ENCODE measurements at places on chromosomes 7 and 10.
A peak's percentile ranks its signal among the peaks of the same experiment; 100 is the strongest.

- H3K4me3 ChIP-seq, result no peak overlapping the region
- no peaks in the 10 kb centered on the region for H3K27me3 ChIP-seq
- no peaks in the 10 kb centered on the region for H3K4me1 ChIP-seq
- no peak overlapping the region for H3K27ac ChIP-seq
- no peaks in the 10 kb centered on the region for H3K36me3 ChIP-seq
Observed at GRCh38 chr7:67518580-67518979, 521.9 kb downstream of the TYW1 start.

- DNase-seq, result peak; percentile 62
- H3K27ac ChIP-seq, result no peak overlapping the region
- no peaks in the 10 kb centered on the region for H3K4me1 ChIP-seq
- H3K36me3 ChIP-seq, result no peaks in the 10 kb centered on the region
Observed at GRCh38 chr10:44402465-44403195, 17.7 kb upstream of the CXCL12 start.

GRCh38 chr7:29977886-29978651 is 11.5 kb downstream of the SCRN1 start:
- no peaks in the 10 kb centered on the region for H3K27me3 ChIP-seq
- peaks cover 15% of the 10 kb centered on the region for H3K4me1 ChIP-seq
- no peaks in the 10 kb centered on the region for H3K36me3 ChIP-seq
- DNase-seq, result no peak
- no peak overlapping the region for H3K4me3 ChIP-seq

- no peaks in the 10 kb centered on the region for H3K36me3 ChIP-seq
- H3K4me1 ChIP-seq, result peaks cover 62% of the 10 kb centered on the region
- H3K27ac ChIP-seq, result peak overlapping the region; percentile 5
Observed at GRCh38 chr10:50604809-50605208, 18.9 kb downstream of the SGMS1 start.

- H3K27ac ChIP-seq, result peak overlapping the region; percentile 89
- no peaks in the 10 kb centered on the region for H3K27me3 ChIP-seq
- H3K36me3 ChIP-seq, result no peaks in the 10 kb centered on the region
- DNase-seq, result no peak
- H3K4me1 ChIP-seq, result peaks cover 38% of the 10 kb centered on the region
- H3K4me3 ChIP-seq, result peak overlapping the region; percentile 28
Observed at GRCh38 chr7:27364344-27364758, 121.7 kb downstream of the EVX1 start.

DNA sequence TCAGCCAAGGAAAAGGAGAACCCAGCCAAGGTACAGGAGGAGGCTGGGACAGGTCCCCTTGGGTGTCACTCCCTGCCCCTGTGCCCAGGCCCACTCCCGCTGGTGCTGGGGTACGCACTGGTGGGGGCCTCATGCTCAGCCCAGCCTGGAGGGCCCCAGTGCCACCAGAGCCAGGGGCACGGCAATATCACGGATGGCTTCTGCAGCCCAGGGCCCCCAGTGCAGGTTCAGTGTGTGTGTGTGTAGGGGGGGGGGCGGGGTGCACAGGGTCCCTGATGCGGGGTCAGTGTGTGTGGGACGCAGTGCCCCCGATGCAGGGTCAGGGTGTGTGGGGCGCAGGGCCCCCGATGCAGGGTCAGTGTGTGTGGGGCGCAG is 23.4 kb upstream of the ZNF716 start:
- H3K4me3 ChIP-seq, result no peak overlapping the region
- H3K36me3 ChIP-seq, result no peaks in the 10 kb centered on the region
- H3K27ac ChIP-seq, result no peak overlapping the region

DNA sequence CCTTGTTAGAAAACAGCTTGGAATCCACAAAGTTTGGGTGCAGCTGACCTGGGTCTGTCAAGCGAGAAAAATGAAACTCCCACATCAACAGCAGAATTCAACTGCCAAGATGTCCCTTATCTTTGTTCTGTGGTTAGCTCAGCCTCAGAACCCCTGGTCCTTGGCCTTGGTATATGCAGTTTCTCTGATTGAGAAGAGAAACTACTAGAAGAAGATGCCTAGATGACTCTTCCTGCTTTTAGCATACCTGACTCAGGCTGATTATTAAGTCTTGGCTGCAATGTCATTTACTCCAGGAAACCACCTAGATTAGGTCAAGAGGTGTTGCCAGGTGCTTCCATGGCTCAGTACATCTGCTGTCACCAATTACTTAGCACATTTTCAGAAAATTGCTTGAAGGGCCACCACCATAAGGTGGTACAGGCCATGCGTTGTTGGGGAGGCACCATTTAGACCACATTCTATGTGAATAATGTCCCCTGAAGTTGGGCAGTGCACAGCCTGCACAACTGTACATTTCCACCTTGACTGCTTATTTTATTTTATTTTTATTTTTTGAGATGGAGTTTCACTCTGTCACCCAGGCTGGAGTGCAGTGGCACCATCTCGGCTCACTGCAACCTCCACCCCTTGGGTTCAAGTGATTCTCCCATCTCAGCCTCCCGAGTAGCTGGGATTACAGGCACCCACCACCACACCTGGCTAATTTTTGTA is 59.4 kb upstream of the ZNF438 start:
- H3K36me3 ChIP-seq, result no peaks in the 10 kb centered on the region
- no peaks in the 10 kb centered on the region for H3K4me1 ChIP-seq
- DNase-seq, result no peak

GRCh38 chr10:79378383-79378646 is 31.0 kb downstream of the PPIF start:
- no peaks in the 10 kb centered on the region for H3K27me3 ChIP-seq
- H3K4me1 ChIP-seq, result peaks cover 48% of the 10 kb centered on the region
- no peaks in the 10 kb centered on the region for H3K36me3 ChIP-seq
- peak; percentile 81 for DNase-seq

DNA sequence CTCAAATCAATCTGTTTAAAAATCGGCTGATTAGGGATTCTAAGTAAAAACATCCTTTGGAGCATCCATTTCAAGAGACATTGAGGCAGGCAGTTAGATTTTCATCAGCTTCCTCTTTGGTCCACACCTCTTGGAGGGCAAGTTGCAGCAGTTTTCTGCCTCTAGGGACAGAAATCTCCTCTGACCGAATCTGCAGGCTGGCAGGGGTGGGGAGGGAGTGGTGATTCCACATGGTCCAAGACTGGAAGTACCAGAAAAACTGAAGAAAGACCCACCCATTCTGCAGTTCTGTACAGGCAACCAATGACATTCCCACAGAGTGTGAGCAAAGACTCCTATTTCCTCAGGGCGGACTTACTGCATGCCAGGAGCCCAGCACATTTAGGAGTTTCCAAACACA is 29.0 kb downstream of the FGFBP3 start:
- H3K27me3 ChIP-seq, result no peaks in the 10 kb centered on the region
- no peaks in the 10 kb centered on the region for H3K36me3 ChIP-seq
- no peak overlapping the region for H3K27ac ChIP-seq
- H3K4me3 ChIP-seq, result no peak overlapping the region
- no peak for DNase-seq

DNA sequence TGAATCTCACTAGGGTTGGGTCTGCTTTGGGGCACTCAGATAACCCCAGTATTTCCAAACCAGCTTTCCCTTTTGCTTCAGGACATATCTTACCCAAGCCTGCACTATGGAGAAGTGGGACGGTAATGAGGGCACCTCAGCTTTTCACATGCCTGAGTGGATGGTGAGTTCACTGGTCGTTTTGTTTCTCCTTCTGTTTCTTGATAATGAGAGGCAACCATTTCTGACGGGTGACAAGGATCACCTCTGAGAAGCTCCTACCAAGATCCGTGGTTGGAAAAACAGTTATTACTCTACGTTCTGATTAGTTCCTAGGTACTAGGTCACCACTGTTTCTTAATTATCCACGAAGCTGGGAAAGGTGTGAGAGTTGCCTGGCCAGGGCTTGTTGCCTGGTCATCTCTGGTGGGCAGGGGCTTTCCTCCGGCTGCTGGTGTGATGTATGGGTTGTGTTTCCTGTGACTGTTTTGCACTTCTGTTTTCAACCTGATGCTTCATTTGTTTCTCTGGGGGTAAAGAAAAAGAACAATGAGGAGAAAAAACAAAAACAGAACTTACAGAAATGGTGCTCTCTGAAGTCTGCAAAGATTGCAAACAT is 65.7 kb upstream of the STRIP2 start:
- no peak overlapping the region for H3K27ac ChIP-seq
- peaks cover 17% of the 10 kb centered on the region for H3K4me1 ChIP-seq
- DNase-seq, result no peak
- H3K27me3 ChIP-seq, result no peaks in the 10 kb centered on the region
- H3K4me3 ChIP-seq, result no peak overlapping the region

- H3K36me3 ChIP-seq, result no peaks in the 10 kb centered on the region
- no peak overlapping the region for H3K4me3 ChIP-seq
Observed at GRCh38 chr10:43872644-43873043, 224.0 kb upstream of the ZNF32 start.

GRCh38 chr10:3887885-3888476 is 103.0 kb upstream of the KLF6 start:
- H3K4me1 ChIP-seq, result peaks cover 30% of the 10 kb centered on the region
- no peak for DNase-seq
- no peak overlapping the region for H3K4me3 ChIP-seq
- H3K27ac ChIP-seq, result peak overlapping the region; percentile 83
- no peaks in the 10 kb centered on the region for H3K27me3 ChIP-seq
- H3K36me3 ChIP-seq, result no peaks in the 10 kb centered on the region

DNA sequence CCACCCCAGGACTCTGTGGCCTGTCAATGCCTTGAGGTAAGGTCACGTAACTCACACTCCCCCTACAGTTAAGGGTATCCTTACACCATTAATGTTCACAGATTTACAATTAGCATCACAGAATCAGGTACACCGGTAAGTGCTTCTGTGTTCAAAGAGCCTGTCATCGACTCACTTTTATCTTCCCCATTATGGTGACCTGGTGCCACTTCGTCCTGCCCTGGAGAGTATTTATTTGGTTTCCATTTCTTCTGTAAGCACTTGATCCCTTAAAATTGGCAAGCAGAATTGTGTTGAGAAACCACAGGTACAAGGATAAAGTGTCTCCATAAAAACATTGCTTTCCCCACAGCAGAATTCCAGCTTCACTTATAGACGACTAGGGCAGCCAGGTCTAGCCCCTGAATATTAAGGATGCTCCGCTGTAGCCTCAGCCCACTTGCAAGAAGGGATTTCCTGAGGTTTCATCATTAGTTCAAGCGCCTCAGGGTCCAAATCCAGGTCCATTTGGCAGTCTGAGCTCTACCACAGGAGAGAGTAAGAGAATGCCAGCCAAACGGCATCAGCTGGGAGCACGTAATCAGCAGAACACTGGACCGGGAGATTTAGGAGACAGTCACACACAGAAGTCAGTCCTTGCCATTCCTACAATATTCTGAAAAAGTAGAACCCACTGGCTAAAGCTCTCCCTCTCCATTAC is 10.1 kb downstream of the ATXN7L1 start:
- no peaks in the 10 kb centered on the region for H3K4me1 ChIP-seq
- DNase-seq, result no peak
- H3K36me3 ChIP-seq, result no peaks in the 10 kb centered on the region
- no peaks in the 10 kb centered on the region for H3K27me3 ChIP-seq

DNA sequence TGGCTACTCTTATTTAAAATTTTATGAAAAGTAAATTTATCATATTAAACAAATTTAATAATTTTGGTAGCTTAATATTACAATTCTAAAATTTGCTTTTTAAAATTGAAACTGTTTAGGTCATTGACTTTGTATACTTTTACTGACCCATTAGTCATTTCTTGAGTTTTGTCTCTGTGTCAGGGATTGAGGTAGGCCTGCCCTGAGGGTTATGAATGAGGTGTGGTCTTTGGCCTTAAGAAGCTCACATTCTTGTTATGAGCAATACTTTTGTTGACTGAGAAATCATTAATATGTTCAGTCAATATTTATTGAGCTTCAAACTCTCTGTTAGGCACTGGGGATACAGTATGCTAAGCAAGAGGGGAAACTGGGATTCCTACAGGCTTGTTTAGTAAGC is 47.0 kb upstream of the RPA3 start:
- no peak for DNase-seq
- no peak overlapping the region for H3K4me3 ChIP-seq
- no peak overlapping the region for H3K27ac ChIP-seq
- no peaks in the 10 kb centered on the region for H3K27me3 ChIP-seq
- H3K4me1 ChIP-seq, result peaks cover 12% of the 10 kb centered on the region
- H3K36me3 ChIP-seq, result no peaks in the 10 kb centered on the region

DNA sequence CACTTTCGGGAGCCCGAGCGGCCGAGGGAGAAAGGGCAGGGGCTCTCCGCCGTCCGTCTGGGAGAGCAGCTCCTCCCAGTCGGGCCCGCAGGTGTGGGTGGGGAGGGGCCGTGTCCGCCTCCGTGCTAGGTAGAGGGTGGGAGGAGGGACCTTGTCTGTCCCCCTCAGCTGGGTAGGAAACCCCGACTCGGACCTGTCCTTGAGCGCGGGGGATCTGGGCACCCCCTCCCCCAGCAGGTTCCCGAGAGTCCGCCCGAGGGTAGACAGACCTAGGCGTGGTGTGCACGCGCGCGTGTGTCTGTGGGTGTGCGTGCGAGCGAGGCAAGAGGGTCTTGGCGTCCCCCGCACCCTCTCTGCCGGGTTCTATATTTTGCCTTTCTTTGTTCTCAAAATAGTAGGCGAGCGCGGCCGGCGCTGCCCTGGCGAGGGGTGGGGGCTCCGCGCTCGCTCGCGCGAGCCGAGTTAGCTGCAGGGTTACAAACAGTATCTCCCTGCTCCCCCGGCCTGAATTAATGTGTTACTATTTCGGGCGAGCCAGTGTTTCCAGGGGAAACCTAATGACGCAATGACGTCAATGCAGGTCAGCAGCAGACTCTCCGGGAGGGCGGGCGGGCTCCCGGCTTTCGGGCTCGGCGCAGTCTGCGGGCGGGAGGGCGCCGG is 73.9 kb upstream of the LEP start:
- H3K27ac ChIP-seq, result no peak overlapping the region
- H3K27me3 ChIP-seq, result peaks cover 10% of the 10 kb centered on the region
- H3K4me3 ChIP-seq, result peak overlapping the region; percentile 38
- DNase-seq, result no peak

DNA sequence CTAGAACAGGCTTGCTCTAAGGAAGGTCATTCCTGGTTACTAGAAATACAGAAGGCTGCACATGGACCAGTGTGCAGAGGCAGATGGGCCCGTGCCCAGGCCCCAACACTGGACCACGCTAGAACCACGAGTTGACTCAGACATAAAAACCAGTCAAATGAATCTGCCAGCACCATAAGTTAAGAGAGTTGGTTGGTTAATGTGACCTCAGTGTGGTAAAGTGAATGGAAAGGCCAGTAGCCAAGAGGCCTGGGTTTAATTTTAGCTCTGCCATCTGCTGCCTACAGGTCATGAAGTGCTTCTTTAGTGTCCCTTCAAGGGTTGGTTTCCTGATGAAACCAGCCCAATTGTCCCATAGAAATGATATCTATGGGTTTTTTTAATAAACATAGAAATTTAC is 329.6 kb upstream of the NRP1 start:
- H3K4me3 ChIP-seq, result no peak overlapping the region
- H3K27me3 ChIP-seq, result no peaks in the 10 kb centered on the region
- H3K36me3 ChIP-seq, result no peaks in the 10 kb centered on the region

GRCh38 chr7:79009647-79010046 is 443.8 kb downstream of the MAGI2 start:
- DNase-seq, result no peak
- no peaks in the 10 kb centered on the region for H3K36me3 ChIP-seq
- H3K27ac ChIP-seq, result no peak overlapping the region
- no peaks in the 10 kb centered on the region for H3K4me1 ChIP-seq
- H3K4me3 ChIP-seq, result no peak overlapping the region
- H3K27me3 ChIP-seq, result no peaks in the 10 kb centered on the region

GRCh38 chr10:61742812-61743211 is 80.1 kb downstream of the CABCOCO1 start:
- no peak overlapping the region for H3K4me3 ChIP-seq
- no peaks in the 10 kb centered on the region for H3K27me3 ChIP-seq
- H3K27ac ChIP-seq, result no peak overlapping the region
- H3K4me1 ChIP-seq, result no peaks in the 10 kb centered on the region

Data from vagina (tissue), 2 donors.